Tibial nerve (tissue), 4 donors: ENCODE measurements at places on chromosomes 4 and X.

- no peaks in the 10 kb centered on the region for H3K36me3 ChIP-seq
- H3K4me1 ChIP-seq = no peaks in the 10 kb centered on the region
- peaks cover 100% of the 10 kb centered on the region for H3K27me3 ChIP-seq
- H3K27ac ChIP-seq = no peak overlapping the region
These were observed 1.5 kb upstream of the PITX2 start for GRCh38 chr4:110624398-110624780.

- H3K4me1 ChIP-seq = no peaks in the 10 kb centered on the region
- no peaks in the 10 kb centered on the region for H3K36me3 ChIP-seq
- H3K4me3 ChIP-seq = no peak overlapping the region
- no peak for DNase-seq
These were observed 69.6 kb upstream of the RASGEF1B start for GRCh38 chr4:81541161-81541945.

- no peak overlapping the region for H3K27ac ChIP-seq
- no peak for DNase-seq
- H3K4me3 ChIP-seq = no peak overlapping the region
- no peaks in the 10 kb centered on the region for H3K27me3 ChIP-seq
These were observed 45.3 kb downstream of the ANK2 start for GRCh38 chr4:113094802-113095201.

DNA sequence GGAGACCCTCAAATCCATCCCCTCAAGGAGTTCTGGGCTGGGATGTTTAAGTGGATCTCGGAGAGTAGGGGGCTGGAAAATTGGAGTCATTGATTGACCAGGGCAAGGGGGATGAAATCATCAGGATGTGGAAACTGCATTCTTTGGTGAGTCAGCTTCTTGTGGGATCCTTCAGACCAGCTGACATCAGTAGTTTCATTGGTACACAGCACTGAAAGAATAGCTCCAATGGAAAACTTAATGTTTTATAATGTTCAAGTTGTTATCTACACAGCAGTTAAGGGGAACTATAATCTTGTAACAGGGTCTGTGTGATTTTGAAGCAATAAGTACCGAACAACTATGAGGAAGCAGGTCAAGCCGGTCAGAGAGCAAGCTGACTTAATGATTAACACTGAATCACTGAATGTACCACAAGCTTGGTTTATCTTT is 506.1 kb downstream of the RPA4 start:
- H3K36me3 ChIP-seq = no peaks in the 10 kb centered on the region
- H3K27me3 ChIP-seq = no peaks in the 10 kb centered on the region
- H3K4me1 ChIP-seq = no peaks in the 10 kb centered on the region
- no peak overlapping the region for H3K4me3 ChIP-seq
- DNase-seq = no peak

- DNase-seq = no peak
- H3K4me3 ChIP-seq = no peak overlapping the region
- H3K36me3 ChIP-seq = no peaks in the 10 kb centered on the region
- H3K27me3 ChIP-seq = no peaks in the 10 kb centered on the region
These were observed 2053.5 kb upstream of the TENM3 start for GRCh38 chr4:180189666-180190065.

GRCh38 chr4:85776579-85776978 is 301.6 kb downstream of the ARHGAP24 start:
- no peak overlapping the region for H3K27ac ChIP-seq
- DNase-seq = no peak
- no peaks in the 10 kb centered on the region for H3K27me3 ChIP-seq
- H3K4me3 ChIP-seq = no peak overlapping the region
- H3K36me3 ChIP-seq = no peaks in the 10 kb centered on the region
- peaks cover 3% of the 10 kb centered on the region for H3K4me1 ChIP-seq

- no peak overlapping the region for H3K27ac ChIP-seq
- no peak for DNase-seq
- no peaks in the 10 kb centered on the region for H3K4me1 ChIP-seq
- H3K27me3 ChIP-seq = no peaks in the 10 kb centered on the region
These were observed 36.7 kb upstream of the PAGE4 start for GRCh38 chrX:49792376-49792775.

- H3K4me1 ChIP-seq = no peaks in the 10 kb centered on the region
- H3K4me3 ChIP-seq = no peak overlapping the region
- no peak for DNase-seq
- no peak overlapping the region for H3K27ac ChIP-seq
- no peaks in the 10 kb centered on the region for H3K36me3 ChIP-seq
These were observed 78.5 kb upstream of the NLGN4X start for GRCh38 chrX:6307156-6307555.

- H3K27me3 ChIP-seq = no peaks in the 10 kb centered on the region
- H3K4me3 ChIP-seq = no peak overlapping the region
- H3K27ac ChIP-seq = no peak overlapping the region
- H3K36me3 ChIP-seq = no peaks in the 10 kb centered on the region
- DNase-seq = no peak
- no peaks in the 10 kb centered on the region for H3K4me1 ChIP-seq
These were observed 1496.7 kb downstream of the TECRL start for GRCh38 chr4:62912531-62912930.

DNA sequence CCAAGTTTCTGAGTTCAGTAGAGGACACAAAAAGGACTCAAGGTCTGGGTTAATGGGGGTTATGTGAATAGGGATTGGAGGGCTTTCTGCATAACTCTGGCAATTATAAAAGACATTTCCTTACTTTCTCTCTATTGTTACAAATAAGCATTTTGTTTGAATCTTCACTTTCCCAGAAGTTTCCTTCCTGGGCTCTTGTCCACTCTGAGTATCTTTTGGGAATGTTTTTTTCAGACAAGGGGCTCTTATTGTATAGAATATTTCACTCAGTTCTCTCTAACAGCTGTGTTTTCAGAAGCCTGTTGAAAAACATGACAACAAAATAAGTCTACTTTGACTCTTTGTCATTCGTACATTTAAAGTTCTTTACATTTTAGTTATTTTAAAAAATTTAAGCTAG is 57.6 kb upstream of the MAP9 start:
- no peak for DNase-seq
- no peak overlapping the region for H3K27ac ChIP-seq
- no peaks in the 10 kb centered on the region for H3K4me1 ChIP-seq
- no peaks in the 10 kb centered on the region for H3K27me3 ChIP-seq

GRCh38 chr4:40579983-40580382 is 49.7 kb downstream of the RBM47 start:
- no peaks in the 10 kb centered on the region for H3K36me3 ChIP-seq
- H3K4me3 ChIP-seq = no peak overlapping the region
- no peak overlapping the region for H3K27ac ChIP-seq
- peaks cover 11% of the 10 kb centered on the region for H3K4me1 ChIP-seq
- DNase-seq = no peak

DNA sequence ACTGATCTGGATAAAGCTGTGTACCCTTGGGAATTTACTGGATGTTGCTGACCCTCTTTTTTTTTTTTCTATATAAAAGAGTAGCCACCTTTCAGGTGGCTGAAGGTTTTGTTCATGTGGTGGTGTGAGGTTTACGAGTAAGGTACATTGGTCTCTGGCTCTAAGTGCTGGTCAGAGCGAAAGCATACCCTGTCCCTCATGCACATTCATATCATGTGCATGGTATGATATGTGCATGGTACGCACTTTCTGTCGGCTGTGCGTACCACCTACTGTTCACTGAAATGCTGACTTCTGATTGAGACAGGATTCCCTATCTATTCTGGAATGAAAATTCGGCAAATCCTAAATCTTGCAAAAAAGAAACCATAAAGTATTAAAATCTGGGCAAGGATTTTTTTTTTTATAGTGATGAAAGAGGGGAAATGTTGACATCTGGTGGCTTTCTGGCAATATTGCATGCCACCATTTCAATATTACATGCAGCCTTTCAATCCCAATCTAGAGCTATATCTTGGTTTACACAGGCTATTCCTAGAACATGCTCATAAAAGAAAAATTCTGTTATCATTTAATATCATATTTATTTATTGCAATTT is 32.8 kb downstream of the FAM149A start:
- H3K4me3 ChIP-seq = no peak overlapping the region
- H3K27me3 ChIP-seq = no peaks in the 10 kb centered on the region
- no peaks in the 10 kb centered on the region for H3K4me1 ChIP-seq
- DNase-seq = no peak

GRCh38 chr4:149031399-149031798 is 589.2 kb upstream of the NR3C2 start:
- no peak overlapping the region for H3K27ac ChIP-seq
- no peaks in the 10 kb centered on the region for H3K27me3 ChIP-seq
- H3K4me1 ChIP-seq = no peaks in the 10 kb centered on the region
- no peaks in the 10 kb centered on the region for H3K36me3 ChIP-seq
- DNase-seq = no peak
- H3K4me3 ChIP-seq = no peak overlapping the region

- no peaks in the 10 kb centered on the region for H3K27me3 ChIP-seq
- DNase-seq = no peak
- H3K4me1 ChIP-seq = no peaks in the 10 kb centered on the region
- H3K27ac ChIP-seq = no peak overlapping the region
- H3K4me3 ChIP-seq = no peak overlapping the region
These were observed 254.6 kb upstream of the LDB2 start for GRCh38 chr4:17152941-17153540.

DNA sequence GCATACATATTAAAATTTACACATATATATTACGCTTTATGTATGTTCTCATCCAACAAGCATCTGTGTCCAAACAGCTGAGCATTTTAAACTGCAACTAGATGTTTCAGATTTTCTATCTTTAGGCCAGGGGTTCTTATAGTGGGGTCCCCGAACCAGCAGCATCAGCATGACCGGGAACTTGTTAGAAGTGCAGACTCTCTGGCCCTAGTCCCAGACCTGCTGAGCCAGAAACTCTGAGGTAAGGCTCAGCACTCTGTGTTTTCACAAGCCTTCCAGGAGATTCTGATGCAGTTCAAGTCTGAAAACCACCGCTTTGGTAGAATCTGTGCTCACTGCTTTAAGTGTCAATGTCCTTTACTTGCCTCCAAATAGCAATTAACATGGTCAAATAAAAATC is 266.2 kb upstream of the CASK start:
- H3K36me3 ChIP-seq = no peaks in the 10 kb centered on the region
- H3K4me3 ChIP-seq = no peak overlapping the region
- H3K27me3 ChIP-seq = no peaks in the 10 kb centered on the region

DNA sequence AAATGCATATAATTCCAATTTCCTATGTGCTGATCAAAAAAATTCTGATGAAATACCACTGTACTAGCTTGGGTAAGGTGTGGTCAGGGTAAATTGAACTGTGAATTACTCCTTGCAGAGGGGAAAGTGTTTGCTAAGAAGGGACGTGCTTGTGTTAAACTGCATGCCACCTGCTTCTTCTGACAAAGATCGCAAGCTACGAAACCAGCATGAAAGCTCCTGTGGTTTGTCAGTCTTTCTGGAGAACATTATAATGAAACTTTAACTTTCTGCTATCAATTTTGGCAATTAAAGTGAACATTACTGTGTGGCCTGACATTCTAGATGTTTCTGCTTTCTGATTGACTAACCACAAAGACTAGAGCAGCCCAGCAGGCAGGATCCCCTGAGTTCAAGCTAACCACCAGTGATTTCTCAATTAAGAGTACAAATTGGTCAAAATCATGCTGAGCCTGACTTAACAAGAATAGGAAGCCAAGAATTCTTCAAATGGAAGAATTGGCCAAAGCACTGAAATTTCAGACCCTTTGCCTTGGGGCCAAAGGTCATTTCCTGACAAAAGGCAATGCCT is 239.0 kb downstream of the SLITRK2 start:
- no peak for DNase-seq
- no peaks in the 10 kb centered on the region for H3K36me3 ChIP-seq
- H3K4me3 ChIP-seq = no peak overlapping the region
- no peaks in the 10 kb centered on the region for H3K4me1 ChIP-seq

DNA sequence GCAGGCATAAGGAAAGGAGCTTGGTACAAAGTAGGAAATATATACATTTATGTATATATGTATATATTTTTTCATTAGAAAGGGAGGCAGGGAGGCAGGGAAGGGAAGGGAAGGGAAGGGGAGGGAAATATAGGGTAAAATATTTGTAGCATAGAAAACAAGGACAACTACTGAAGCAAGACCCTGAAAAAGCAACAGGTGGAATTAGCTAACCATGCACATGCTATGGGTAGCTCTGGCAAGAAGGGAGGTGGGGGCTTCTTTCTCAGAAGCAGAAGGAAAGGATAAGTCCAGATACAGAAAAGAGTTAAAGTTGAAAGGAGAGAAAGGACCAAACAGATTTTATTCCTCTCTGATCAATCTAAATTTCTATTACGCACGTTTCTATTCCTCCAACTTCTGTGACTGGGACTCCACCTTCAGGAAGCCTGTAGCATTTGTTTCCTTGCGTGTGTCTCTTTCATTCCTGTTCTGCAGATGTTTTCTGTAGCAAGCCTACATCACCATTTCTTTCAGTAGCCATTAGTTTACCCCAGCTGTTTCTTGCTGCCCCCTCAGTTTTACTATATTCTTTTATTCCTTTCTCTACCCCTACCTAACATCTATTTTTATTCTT is 82.9 kb downstream of the OR13H1 start:
- no peaks in the 10 kb centered on the region for H3K36me3 ChIP-seq
- no peak for DNase-seq
- no peaks in the 10 kb centered on the region for H3K27me3 ChIP-seq
- H3K4me3 ChIP-seq = no peak overlapping the region
- no peak overlapping the region for H3K27ac ChIP-seq

DNA sequence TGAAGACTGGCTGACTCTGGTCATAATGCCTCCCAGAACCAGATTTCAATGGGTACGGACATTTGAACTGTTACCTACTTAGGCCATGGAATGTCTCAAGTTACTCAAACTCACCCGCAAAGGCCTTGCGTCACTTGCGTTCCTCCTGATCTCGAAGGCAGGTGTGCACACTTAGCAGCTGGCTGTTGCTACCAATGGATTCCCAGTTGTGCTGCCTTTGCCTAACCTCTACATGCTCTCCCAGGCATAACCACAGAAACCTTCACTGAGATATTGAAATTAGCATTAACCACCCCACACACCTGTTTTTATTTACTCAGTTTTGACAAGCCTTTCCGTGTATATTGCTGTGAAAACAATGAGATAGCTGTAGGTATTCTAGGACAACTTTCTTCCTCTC is 2.8 kb downstream of the ERVMER34-1 start:
- DNase-seq = no peak
- H3K27ac ChIP-seq = no peak overlapping the region
- no peaks in the 10 kb centered on the region for H3K4me1 ChIP-seq

GRCh38 chrX:47216393-47216925 is 2.0 kb upstream of the CDK16 start:
- no peaks in the 10 kb centered on the region for H3K27me3 ChIP-seq
- no peak for DNase-seq
- H3K27ac ChIP-seq = no peak overlapping the region

DNA sequence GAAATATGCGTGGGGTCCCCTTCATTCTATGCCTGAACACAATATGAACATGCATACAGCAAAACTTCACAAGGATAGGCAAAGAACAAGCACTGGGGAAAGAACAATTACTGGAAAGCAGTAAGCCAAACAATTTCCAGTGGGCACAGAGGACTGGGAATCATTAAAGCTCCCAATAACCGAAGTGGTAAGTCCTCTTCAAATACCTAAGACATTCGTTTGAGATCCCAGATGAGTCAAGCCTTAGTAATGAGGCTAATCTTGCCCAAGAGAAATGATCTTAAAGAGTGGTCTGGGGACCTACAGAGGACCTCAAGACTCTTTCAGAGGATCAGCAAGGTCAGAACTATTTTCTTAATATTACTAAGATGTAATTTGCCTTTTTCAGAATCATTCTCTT is 28.6 kb downstream of the ANAPC10 start:
- no peaks in the 10 kb centered on the region for H3K36me3 ChIP-seq
- no peak for DNase-seq

- H3K4me1 ChIP-seq = no peaks in the 10 kb centered on the region
- no peak overlapping the region for H3K4me3 ChIP-seq
- H3K36me3 ChIP-seq = no peaks in the 10 kb centered on the region
- DNase-seq = no peak
- no peaks in the 10 kb centered on the region for H3K27me3 ChIP-seq
These were observed 25.8 kb downstream of the USP9X start for GRCh38 chrX:41110801-41111625.

- DNase-seq = no peak
- H3K27ac ChIP-seq = no peak overlapping the region
- H3K36me3 ChIP-seq = no peaks in the 10 kb centered on the region
These were observed 13.2 kb downstream of the RTL8B start for GRCh38 chrX:135009057-135009610.
